ENCODE measurements at places on chromosomes 12 and 14. TPM values are rescaled to one million over a fixed set of nuclear protein-coding genes. Genes with fewer than 3 reads are reported as not detected.

SAMD15 gene
- 1.3 TPM for total RNA-seq

NOS1 gene
- not detected for total RNA-seq

P2RX2 gene
- not detected for total RNA-seq

SSPN gene
- 15.3 TPM for total RNA-seq

SLCO1B3 gene
- total RNA-seq: not detected

ZDHHC22 gene
- total RNA-seq: not detected

TSHR gene
- total RNA-seq: not detected
